ENCODE measurements at places on chromosomes 12 and 14.

- DNase-seq, result no peak
Measured at GRCh38 chr14:71348394-71348793, 441.1 kb downstream of the PCNX1 start.

- DNase-seq, result no peak
Measured at GRCh38 chr12:129984106-129984505, 80.3 kb upstream of the TMEM132D start.

DNA sequence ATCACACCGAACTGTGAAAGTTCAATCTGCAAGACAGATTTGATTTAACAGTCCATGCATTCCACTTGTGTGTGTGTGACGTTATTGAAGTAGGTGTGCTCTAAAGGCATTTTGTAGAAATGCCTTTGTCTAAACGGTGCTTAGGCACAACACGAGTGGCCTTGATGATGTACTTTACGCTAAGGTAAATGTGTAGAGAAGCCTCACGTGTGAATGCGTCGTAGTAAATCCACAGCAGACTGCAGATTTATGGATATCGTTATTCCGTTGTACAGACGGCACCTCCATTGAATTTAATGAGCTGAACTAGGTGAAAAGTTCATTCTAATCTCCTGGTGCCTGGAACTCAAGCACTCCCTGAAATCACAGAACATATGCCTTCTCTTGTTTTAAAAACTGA is 202.8 kb upstream of the STXBP6 start:
- DNase-seq, result no peak

GRCh38 chr14:63296060-63296563 is 22.6 kb downstream of the GPHB5 start:
- no peak for DNase-seq

GRCh38 chr14:47235619-47236018 is 439.8 kb downstream of the MDGA2 start:
- no peak for DNase-seq

GRCh38 chr14:97706819-97707218 is 909.6 kb downstream of the VRK1 start:
- no peak for DNase-seq

DNA sequence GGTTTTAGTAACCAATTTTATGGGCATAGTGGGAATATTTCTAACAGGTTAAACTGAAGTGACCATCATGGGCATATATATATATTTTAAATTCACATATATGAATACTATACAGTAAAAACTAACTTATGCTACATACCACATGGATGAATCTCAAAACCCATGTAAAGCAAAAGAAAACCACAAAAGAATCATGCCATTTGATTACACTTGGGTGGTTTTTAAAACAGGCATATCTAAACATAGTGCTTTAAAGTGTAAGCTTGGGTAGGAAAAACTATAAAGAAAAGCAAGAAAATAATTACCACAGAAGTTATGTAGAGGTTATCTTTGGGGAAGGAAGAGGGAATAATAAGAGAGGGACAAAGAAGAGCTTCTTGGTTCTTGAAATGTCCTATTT is 326.1 kb downstream of the NAV3 start:
- no peak for DNase-seq

DNA sequence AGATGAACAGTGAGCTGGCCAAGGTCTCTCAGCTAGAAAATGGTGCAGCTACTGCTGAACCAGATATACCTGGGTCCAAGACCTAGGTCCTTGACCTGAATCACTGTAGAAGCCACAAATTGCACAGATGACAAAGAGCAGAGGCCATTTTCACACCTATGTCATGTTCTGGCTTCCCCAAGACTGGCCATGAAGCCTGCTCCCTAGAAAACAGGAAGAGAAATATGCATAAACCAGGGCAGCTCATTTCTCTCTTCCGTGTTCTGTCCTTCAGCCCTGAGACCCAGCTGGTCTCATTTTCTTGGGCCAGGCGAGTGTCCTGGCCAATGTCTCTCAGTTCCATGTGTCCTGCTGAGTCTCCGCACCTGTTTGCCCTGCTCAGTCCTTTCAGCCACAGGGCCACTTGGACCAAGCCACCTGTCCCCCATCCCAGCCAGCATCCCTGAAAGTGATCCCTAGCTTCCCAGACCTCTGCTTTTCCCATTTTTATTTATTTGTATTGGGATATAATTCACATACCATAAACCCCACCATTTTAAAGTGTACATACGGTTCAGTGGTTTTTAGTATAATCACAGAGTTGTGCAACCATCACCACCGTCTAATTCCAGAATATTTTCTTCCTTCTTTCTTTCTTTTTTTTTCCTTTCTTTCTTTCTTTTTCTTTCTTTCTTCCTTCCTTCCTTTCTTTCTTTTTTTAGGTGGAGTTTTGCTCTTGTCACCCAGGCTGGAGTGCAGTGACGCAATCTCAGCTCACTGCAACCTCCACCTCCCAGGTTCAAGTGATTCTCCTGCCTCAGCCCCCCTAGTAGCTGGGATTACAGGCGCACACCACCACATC is 27.0 kb downstream of the P2RX7 start:
- DNase-seq, result no peak

DNA sequence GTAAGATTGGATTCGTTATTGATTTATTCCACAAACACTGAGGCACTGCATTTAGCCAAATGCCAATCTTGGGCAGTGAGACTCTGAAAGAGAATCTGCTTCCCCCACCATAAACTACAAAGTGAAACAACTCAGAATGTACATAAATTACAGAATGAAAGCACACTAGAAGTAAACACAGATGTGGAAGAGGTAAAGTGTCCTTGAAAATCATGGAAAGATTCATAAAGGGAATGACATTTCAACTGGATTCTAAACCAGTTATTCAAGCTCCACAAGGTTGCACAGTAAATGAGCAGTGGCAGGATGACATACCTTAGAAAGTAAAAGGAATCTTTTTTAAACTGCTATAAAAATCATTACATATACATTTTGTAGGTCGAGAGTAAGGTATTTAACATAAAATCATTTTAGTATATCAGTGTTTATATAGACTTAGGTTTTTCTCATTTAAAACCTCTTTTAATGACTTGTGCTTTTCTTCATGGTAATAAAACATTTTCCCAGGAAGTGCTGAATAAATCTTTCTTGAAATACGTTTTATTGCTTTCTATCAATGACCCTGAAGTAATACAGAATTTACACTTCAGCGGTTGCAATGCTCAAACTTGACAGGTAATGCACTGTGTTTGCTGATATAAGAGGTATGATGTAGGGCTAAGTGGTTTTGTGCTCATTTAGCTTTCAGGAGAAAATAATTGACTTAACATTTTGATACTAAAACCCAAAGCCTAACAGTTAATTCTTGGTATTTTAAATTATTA is 270.6 kb downstream of the NAV3 start:
- no peak for DNase-seq

DNA sequence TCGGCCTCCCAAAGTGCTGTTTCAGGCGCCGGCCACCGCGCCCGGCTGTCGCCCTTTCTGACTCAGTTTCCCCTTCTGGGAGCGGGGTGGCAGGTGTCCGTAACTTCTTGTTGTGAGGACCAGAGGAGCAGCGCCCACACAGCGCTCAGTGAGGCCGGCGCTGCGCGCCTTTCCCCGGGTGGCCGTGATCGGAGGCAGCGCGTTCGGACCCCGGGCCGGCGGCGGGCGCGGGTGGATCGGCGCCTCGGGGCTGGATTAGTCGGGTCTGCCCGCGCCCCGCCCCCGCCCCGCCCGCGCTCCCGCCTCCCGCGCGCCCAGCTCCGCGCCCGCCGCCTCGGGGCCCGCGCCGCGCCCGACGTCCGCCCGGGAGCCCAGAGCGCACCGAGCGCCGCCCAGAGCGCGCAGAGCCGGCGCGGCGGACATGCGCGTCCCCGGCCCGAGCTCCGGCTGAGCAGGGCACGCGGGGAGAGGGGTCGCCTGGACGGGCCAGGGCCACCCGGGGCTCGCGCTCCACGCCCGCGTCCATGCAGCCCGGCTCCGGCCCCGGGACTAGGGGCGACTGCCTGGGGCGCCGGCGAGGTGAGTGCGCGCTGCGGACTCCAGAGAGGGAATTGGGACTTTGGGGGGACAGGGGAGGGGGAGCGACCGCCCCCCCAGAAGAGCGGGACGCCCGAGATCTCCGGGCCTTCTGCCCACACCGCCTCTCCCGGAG is 50.6 kb downstream of the LRCOL1 start:
- no peak for DNase-seq

DNA sequence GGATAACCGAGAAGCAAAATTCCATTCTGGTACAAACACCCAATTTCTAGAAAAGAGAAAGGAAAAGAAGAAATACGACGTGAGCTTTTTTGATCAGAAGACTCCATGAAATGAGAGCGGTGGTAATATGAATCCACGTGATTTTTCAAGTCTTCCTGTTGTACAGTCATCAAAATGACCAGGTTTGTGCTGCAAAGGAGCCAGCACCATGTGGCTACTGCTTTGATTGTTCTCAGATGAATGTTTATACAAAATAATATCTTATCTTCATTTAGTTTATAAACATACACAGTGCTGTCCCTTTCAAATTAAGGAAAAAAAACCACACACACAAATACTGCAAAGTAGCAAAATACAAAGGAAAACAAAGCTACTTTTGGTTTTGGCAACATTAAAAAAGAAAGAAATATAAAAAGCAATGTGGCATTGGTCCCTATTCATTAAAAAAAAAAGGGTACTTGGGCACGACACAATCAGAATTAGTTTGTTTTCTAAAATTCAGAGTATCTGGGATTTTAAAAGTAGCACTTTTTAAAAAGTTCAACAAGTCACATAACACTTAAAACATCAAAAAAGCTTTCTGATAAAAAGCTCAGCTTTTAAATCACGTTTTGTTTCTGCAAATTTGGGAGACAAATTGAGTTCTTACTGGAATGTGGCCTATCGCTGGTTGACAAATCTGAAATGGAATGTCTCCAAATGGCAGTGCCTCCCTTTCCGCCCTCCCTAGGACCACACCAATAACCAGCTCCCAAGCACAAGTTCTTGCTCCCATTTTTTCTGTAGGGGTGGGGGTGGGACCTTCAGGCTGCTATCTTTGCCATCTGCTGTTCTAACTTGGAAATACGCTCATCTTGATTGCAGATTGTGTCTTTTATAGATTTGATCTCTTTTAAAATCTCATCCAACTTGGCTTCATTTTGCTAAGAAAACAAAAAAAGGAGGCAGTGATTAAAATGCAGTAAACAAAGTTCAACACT is 13.2 kb upstream of the SELPLG start:
- DNase-seq, result no peak

- DNase-seq, result no peak
Measured at GRCh38 chr14:65792208-65792905, 379.8 kb downstream of the FUT8 start.

- DNase-seq, result no peak
Measured at GRCh38 chr12:89529738-89530137, 3.9 kb upstream of the POC1B start.

- no peak for DNase-seq
Measured at GRCh38 chr14:103122585-103122946, 695 bp upstream of the TNFAIP2 start.

DNA sequence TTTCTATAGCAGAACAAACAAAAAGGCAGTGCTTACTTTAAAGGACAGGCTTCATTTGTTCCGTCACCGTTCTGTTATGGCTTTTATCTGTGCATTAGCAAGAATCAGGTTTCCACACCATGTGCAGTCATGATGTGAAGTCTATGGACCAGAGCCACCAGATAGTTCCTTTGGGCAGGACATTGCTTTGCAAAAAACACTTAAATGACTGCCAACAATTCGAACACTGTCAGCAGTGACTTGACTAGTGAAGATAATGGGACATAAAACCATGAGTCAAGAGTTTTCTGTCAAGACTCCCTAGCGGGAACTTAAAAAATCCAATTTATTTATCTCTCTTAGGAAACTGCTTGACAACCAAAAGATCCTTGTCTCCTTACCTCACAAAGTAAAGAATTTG is 80.3 kb downstream of the NKX2-1 start:
- DNase-seq, result no peak

- no peak for DNase-seq
Measured at GRCh38 chr14:74859757-74860552, 16.0 kb downstream of the PROX2 start.

DNA sequence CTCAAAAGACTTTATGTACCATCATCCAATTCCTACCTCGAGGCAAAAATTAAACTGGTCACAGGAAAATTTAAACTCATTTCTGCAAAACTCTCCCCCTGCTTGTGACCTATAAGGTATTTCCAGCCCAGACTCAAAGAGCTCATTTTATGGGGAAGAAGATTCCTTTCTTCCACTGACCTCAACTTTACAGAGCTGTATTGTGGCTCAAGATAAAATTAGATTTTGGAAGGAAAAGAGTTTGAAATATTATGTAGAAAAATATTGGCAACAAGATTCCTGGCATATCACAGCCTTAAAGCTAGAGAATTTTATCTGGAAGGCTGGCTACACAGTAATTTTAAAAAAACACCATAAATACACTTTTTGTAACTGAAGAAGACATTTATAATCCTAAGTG is 91.7 kb downstream of the STXBP6 start:
- no peak for DNase-seq

- no peak for DNase-seq
Measured at GRCh38 chr12:51076236-51076930, 7.0 kb downstream of the CSRNP2 start.

DNA sequence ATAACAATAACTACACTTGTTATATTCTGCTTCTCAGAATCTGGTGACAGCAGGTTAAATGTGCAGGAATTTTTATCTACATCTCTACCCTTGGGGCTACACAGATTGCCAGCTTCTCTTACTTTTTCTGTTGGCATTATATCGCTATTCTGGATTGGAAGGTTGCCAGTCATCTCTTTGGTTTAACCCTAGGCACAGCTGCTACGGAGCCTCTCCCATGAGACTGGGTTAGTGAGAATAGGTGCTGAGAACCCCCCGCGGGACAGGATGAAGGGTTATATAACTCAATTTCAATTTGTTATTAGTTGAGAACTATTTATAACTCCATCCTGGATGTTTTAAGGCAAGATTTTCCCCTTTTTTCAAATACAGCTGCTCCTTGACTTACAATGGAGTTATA is 73.1 kb downstream of the ACADS start:
- DNase-seq, result no peak

- DNase-seq, result no peak
Measured at GRCh38 chr14:56491299-56492285, 88.0 kb upstream of the TMEM260 start.

DNA sequence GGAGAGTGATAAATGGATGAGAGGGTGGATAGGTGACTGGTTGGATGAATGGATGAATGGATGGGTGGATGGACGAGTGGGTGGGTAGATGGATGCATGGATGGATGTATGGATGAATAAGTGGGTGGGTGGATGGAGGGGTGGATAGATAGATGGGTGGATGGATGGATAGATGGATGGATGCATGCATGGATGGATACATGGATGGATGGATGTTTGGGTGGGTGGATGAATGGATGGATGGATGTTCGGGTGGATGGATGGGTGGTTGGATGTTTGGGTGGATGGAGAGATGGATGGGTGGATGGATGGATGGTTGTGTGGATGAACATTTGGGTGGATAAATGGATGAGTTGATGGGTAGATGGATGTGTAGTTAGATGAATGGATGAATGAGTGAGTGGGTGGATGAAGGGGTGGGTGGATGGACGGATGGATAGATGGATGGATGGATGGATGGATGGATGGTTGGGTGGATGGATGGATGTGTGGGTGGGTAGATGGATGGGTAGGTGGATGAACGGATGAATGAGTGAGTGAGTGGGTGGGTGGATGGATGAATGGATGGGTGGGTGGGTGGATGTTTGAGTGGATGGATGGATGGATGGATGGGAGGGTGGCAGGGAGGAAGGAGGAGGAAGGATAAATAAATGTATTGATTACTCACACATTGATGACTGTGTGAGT is 9.7 kb upstream of the TMEM179 start:
- DNase-seq, result no peak
